NB4 (cell line): ENCODE measurements at places on chromosomes 16 and 17.

DNA sequence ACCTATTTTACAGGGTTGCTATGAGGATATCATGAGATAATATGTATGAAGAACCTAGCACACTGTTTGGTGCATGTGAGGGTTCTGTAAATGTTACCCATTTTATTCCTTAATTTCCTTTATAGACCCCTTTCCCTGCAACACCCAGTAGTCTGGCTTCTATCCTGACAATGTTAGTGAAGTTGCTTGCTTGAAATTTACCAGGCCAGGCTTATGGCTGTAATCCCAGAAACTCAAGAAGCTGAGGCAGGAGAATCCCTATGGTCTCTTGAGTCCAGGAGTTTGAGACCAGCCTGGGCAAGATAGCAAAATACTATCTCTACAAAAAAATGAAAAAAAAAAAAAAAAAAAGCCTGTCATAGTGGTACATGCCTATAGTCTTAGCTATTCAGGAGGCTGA is 722.0 kb downstream of the MAF start:
- no peak for DNase-seq

DNA sequence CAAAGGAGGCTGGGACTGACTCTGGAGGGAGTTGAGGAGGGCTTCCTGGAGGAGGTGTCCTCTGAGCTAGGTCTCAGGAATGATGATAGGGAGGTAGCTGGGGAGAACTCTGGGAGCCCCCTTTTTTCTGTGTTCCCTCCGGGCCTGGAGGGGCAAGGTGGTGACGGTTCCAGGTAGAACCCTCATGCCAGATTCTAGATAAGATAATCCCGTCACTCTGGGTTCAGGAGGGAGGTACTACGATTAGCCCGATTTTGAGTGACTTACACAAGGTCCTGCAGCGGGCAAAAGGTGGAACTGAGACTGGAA is 18.7 kb upstream of the ADGRG3 start:
- no peak for DNase-seq

DNA sequence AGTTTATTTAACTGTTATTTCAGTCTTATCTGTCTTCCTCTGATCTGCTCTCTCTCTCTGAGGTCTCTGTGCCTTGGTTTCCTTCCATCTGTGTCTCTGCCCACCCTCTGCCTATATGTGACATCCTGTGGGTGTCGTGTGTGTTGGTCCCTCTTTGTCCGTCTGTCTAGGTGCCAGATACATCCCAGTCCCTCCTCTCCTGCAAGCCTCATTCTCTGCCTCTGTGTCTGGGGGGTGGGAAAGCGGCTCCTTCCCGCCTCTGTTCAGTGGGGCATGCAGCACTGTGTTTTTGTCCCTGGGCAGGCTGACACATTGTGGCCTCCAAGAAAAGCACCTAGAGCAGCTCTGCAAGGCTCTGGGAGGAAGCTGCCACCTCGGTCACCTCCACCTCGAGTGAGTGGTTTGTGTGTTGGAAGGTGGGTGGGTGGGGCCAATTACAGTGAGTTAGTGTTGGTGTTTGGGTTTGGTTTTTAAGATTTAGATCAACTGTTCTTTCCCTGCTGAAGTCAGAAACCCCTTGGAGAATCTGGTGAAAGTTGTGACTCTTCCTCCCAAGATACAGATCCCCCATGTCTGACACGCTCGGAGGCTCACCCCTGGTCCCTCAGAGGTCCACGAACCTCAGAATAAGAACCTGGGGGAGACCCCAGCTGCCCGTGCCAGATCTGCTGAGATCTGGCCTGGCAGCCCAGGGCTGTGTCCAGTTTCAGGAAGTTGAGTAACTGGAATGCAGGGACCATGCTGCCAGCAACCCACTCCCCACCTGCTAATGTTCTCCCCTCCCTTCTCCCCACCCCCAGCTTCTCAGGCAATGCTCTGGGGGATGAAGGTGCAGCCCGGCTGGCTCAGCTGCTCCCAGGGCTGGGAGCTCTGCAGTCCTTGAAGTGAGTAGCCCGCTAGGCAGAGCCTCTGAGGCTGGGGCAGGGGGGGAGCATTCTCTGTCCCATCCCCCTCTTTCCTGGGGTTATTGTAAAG is 50.9 kb upstream of the CPNE2 start:
- peak; percentile 79 for DNase-seq

- no peak for DNase-seq
These were observed 207.6 kb downstream of the MRTFB start for GRCh38 chr16:14278749-14279148.

- DNase-seq = no peak
These were observed 47.9 kb downstream of the NOL11 start for GRCh38 chr17:67765623-67766022.

GRCh38 chr16:73051961-73052360 is 4.0 kb upstream of the ZFHX3 start:
- DNase-seq = no peak

DNA sequence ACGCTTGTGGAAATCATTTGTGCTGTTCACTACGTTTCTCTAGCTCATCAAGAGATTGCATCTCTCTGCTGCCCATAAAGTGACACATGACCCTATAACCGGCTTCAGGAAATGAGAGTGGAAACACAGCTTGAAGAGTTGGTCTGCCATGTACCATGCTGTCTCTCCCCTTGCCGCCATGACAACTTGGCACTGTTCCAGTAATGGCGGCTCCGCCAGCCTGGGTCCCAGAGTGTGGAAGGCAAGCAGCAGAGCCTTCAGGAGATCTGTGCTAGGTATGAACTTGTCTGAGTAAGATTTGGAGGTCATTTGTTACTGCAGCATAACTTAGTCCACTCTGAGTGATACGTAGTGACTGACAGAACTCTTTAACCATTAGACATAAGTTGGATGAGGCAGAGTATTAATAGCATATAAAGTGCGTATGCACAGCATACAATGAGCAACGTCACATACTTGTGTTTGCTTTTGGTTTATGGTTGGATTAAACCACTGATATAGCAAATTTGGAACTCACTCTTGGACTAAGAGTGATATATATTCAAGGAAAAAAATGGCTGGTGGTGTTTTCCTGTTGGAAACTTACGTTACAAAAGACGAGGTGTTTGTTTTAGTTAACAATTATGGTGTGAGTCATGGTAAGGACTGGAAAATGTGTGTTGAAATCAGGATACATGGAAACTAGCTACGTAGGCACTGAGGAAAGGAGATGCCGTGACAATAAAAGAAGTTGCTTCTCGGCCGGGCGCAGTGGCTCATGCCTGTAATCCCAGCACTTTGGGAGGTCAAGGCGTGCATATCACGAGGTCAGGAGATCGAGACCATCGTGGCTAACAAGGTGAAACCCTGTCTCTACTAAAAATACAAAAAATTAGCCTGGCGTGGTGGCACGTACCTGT is 24.4 kb upstream of the PMP22 start:
- no peak for DNase-seq

- no peak for DNase-seq
These were observed 103.6 kb downstream of the SDR42E1 start for GRCh38 chr16:81907681-81908080.

DNA sequence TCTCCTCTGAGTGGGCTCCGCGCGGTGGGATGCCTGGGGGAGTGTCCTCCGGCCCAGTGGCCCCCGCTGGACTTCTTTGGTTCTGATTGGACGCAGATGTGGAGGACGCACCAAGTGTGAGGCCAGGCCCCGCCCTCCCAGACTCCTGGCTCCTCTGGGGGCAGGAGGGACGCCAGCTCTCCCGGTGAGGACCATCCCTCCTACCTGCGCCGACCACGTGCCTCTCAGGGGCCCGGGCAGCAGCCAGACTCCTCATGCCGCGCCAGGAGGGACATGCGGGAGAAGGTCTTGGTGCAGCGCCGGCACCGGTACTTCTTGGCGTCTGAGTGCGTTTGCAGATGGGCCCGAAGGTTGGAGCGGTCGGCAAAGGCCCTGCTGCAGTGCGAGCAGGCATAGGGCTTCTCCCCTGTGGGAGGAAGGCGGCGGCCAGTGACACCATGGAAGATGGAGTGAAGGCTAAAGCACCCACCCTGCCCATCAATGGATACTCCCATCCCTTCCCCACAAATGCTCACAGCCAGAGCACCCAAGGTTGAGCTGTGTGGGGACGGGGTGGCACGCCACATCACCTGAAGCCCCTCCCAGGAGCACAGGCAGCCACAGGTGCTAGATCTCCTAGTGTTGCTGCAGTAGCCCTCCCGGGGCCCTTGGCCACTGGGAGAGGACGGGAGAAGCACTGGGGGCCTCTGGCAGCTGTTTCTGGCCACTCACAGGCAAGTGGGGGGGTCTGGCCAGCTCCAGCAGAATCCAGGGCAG is 7.9 kb downstream of the SNAI3 start:
- no peak for DNase-seq

- peak; percentile 58 for DNase-seq
These were observed 6.1 kb downstream of the IL21R start for GRCh38 chr16:27408012-27408601.

- no peak for DNase-seq
These were observed 498 bp downstream of the SMYD4 start for GRCh38 chr17:1829216-1829591.

- DNase-seq = no peak
These were observed 3.9 kb downstream of the NAGS start for GRCh38 chr17:44008205-44008909.

DNA sequence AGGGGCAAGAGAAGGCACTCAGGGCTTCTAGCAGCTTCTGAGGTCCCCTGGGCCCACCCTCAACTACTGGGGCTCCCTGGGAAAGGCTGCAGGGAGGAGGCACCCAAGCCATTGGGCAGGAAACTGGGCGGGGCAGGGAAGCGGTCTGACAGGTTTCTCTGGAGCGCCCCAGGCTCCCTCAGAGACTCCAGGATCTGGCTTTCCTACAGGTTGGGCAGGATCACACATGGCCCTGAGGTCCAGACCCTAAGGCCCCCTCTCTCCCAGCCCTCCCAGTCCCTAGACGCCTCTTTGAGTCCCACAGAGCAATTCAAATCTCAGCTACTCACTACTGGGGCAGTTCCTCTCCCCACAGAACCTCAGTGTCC is 14.3 kb downstream of the JUP start:
- no peak for DNase-seq

DNA sequence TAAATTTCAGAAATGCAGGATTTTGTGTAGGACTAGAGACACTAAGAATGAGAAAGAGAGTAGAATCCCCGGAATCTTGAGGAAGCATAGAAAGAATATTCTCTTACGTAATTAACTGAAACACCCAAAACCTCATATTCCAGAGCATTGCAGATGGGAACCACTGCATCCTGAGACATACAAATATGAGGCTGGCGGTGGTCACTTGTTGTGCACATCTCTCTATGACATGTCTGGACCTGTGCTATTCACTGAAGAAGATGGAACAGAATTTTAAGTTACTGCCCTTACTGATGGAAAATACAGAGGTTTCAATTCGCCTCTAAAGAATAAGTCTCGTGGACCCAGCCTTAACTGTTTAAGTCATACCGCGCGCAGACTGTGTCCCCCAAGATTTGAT is 806 bp downstream of the RAD51C start:
- peak; percentile 27 for DNase-seq

- no peak for DNase-seq
These were observed 10.2 kb upstream of the FOXF1 start for GRCh38 chr16:86499889-86500707.

DNA sequence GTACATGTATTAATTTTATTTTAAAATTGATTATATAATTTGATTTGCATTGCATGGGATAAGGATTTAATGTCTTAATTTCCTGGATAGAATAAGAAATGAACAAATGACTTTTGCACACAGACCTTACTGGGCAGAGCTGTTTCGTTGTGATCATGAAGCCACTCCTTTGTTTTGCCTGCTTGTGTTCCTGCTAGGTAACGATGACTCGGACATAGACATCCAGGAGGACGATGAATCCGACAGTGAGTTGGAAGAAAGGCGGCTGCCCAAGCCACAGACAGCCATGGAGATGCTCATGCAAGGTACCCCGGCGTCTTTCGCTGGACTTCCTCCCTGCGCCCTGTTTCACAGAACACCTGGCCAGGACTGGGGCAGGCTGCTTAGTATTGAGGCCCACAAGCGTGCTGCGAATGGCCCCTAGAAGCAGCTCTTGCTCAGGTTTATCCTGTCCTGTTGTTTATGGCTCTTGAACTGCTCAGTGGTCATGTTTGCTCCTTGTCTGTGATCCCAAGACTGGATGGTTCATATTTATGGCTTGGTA is 29.6 kb downstream of the CLUAP1 start:
- DNase-seq = no peak

DNA sequence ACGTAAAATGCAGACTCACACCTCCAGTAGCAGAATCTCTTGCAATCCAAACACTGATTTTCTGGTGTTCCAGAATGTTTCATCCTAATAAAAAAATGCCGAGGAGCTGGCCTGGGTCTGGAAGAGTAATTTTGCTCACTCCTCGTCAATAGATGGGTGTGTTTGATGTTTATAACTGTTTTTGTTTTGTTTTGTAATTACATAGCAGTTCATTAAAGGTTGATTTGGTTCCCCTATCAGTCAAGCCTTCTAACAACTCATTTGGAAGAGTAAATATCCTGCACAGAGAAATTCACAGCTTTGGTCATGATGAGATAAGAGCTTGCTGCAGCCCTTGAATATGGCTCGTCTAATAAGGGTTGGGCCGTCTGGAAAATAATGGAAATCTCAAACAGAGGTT is 36.8 kb upstream of the ELAC2 start:
- no peak for DNase-seq

- no peak for DNase-seq
These were observed 12.5 kb downstream of the SREBF1 start for GRCh38 chr17:17824119-17824782.

GRCh38 chr17:27498615-27499309 is 42.5 kb downstream of the KSR1 start:
- no peak for DNase-seq

DNA sequence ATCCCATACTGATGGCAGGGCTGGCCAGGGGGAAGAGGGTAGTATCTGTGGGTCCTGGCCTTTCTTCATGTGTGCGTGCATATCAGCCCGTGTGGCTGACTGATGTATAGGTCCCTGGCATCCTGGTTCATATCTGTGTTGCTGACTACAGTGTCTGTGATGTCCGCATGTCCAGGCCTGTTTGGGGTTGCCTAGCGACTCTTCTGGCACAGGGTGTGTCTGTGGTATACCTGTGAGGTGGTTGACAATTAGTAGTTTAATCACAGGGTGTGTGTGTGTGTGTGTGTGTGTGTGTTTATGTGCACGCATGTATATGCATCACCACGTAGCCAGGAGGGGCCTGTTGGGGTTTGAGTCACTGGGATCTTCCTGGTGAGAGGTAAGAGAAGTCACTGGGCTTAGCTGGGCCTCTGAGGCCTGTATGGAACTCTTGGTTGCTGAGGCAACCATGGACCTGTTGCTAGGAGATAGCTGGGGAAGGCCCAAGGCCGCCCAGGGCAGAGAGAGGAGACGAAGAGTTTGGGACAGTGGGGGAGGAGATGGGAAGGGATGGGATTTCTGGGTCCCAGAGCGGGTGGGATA is 603 bp upstream of the TMEM95 start:
- no peak for DNase-seq

DNA sequence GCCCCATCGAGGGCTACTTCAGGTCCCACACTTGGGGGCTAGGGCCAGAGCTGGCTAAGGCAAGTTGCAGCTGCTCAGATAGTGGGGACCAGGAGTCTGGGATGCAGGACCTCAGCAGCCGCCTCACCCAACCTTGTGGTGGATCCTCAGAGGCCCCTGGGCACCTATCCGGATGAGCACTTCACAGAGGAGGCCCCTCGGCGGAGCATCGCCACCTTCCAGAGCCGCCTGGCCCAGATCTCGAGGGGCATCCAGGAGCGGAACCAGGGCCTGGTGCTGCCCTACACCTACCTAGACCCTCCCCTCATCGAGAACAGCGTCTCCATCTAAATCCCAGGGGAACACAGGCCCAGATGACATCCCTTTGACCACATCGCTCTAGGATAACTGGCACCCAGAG is 9.4 kb downstream of the ALOX15B start:
- DNase-seq = no peak
